ENCODE measurements at places on chromosomes 3 and 15.

DNA sequence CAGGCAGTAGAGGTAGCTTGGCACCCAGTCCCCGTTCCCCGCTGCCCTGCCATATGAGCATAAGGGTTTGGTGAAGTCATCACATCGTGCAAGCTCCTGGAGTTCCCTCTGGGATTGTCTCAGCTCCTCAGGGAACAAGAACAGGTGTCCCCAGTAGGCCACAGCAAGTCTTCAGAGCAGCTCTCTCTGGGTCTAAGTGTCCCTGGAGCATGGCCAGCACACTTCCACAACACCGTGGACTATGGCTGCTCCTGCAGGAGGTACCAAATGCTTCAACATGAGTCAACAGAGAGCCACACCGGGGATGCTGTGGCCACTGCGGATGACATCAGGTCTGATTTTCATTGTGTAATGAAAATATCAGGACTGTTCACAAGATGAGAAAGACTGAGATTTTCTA, 23.1 kb downstream of the ABHD6 start:
- peak; percentile 10 for DNase-seq

- DNase-seq = no peak
Measured at GRCh38 chr15:57476533-57476975, 100.2 kb downstream of the CGNL1 start.

DNA sequence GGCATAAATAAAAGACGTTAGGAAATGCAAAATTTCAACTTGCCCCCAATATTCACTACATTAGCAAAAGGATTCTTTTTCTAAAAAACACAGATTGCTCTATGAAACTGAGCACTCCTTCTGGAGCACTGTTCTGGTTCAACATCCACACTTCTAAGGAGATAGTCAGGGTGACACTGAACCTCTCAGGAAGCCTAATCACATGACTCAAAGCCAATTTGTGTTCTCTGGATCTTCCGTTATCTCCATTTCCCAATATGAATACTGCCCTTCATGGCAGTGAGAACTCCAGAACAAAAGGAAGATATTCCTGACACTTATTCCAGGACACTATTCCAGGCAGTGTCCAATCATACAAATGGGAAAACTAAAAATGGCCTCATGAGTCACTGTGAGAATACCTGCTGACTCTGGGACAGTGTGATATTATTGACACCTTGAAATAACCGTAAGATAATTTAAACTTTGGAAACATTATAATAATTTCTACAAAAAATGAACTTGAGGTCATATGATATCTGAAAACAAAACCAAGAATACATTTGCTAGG, 21.4 kb upstream of the TRPM7 start:
- no peak for DNase-seq

DNA sequence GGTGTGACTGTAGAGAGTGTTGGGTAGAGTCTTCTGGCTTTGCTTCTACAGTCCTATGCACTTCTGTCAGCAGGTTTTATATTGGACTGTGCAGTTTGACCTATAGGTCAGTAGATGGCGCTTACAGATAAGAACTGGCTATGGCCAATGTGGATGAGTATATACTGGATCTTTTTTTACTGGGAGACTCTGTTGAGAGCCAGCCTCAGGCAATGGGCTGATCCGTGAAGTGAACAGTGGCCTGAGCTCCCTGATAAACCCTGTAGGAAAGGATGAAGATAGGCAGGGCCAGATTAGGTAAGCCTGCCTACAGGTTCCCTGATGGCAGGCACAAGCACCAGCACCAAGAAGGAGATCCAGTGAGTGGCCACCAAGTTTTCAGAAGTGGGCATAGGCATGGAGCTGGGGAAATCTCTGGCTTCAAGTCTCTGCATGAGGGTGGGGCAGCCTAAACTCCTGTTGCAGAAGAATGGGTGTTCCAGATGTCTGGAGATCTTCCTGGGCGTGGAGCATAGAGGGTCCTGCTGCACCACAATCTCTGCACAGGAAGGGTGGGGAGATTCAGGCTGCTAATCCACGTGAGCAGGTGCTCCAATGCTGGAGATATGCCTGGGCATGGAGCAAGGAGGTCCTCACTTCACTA, 326.0 kb upstream of the SGO1 start:
- peak; percentile 19 for DNase-seq

DNA sequence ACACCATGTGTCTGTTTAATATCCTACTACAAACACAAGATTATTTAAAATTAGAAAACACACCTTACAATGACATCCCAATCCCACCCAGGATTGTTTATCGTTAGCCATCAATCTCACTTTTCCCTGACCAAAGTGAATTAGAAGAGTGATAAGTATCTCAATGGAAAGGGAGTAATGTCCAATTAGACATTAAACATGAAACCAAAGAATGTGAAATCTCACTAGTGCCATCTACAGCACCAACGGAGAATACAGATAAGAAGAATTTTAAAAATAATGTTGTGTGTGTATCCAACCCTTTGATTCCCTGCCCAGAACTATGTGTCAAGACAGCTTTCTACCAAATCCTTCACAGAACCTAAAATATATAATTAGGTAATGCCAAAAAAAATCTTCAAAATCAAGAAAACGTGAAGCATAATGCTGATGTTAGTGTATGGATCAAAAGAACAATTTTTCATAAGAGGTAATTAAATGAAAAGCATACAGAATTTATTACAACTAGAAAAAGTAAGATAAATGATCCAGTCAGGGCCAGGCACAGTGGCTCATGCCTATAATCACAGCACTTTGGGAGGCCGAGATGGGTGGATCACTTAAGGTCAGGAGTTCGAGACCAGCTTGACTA, 64.2 kb downstream of the SCAPER start:
- DNase-seq = no peak

- no peak for DNase-seq
Measured at GRCh38 chr3:136385457-136385856, 135.3 kb downstream of the PCCB start.

DNA sequence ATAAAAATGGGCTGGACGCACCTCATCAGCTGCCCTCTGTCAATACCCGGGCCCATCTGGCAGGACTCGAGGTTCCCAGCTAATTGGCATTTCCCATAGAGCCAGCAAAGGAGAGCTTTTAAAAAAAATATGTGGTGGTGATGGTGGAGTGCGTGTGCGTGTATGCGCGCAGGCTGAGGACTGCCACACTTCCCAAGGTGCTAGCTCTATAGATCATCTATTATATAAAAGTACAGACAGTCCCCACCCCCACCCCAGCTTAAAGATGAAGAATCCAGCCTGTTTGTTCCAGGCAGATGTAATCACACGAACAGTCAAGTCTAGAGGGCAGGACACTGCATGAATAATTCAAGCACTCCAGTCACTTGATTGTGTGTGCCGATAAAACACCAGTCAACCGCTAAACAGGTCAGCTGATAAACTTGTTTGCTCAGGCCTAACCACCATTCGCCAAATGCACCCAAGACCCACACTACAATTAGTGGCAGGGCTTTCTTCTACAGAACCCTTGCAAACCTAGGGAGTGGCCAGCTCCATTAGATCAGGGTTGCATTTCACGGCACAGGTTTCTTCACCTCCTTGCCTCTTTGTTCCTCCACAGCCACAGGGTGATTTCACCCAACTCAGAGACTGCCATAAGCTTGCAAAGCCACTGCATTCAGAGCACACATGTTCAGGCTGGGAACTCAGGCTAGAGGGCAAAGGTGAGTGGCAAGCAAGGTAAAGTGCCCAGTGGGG, 5.8 kb downstream of the TLE3 start:
- DNase-seq = no peak

DNA sequence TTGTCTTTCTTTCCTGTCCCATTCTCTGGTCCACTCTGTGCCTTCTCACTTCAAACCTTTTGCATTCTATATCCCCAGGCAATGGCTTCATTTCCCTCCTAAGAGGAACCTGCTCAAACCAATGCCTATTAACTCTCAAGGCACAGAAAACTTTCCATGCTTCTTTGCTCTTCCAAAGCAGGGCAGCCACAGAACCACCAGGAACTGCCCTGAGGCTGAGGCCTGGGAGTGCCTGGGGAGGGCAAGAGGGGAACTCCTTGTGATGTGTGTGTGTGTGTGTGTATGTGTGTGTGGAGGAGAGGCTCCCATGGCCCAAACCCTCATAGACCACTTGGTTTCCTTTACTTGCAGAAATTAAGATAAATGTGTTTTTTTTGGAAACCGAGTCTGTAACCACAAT, 14.1 kb upstream of the PGPEP1L start:
- DNase-seq = no peak

DNA sequence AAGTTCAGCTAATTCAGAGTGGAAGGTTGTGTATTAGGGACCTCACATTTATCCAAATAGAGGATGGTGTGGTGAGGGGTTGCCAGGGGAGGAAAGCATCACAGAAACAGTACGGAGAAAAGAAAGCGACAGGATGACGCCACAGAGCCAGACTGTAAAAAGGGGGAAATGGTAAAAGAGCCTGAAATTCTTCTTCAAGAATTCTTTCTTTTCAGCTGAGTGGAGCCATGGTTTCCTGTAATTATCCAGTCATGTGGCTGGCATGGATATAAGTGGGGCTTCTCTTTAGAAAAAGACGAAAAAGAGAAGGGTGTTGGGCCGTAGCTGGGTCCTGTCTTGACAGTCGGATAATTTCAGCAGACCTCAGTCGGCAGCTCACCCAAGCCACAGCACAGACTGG, 24.5 kb upstream of the PSMD6 start:
- no peak for DNase-seq

GRCh38 chr3:65200310-65200970, 512.6 kb upstream of the ADAMTS9 start:
- no peak for DNase-seq

DNA sequence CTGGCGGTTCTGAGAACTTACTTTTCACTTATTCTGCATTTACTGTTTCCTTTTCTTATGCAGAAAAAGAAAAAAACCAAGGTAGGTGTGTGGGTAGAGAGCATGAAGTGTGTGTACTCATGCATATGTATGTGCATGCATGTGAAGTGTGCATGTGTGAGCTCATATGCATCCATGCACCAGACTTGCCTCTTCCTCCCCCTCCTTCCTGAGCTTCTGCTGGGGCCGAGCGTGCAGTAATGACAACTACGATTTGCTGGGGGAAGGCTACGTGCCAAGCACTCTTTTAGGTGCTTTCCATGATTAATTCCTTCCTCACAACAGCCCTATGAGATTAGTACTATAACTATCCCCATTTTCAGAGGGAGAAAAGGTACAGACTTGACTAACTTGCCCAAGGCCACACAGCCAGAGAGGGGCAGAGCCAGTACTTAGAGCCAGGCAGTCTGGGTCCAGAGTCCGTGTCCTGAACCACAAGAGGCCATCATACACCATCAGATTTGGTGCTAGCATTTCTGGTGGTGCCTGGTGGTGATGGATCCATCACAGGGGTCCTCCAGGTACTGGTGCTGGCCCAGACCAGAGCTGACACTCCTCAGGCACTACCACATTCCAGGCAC, 46.7 kb downstream of the CAPN3 start:
- no peak for DNase-seq

GRCh38 chr3:117920253-117920898, 1114.3 kb downstream of the IGSF11 start:
- no peak for DNase-seq

DNA sequence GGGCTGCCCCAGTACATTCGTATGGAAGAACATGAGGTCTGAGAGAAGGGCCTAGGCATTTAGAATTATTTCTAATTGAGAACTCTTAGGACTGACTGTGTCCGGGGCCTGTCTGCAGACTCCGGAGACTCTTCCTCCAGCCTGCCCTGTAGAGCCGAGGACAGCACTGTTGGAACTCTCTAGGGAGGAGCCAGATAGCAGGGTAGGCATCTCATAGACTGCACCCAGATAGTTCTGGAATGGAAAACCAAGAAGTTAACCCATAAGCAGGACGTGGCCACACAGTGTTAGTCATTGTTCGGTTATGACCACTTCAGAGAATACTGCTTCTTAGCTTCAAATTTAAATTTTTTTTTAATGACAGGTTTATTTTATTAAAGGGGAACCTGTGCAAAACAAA, 59.5 kb downstream of the SNRK start:
- no peak for DNase-seq

GRCh38 chr3:109025896-109026295, 72.2 kb upstream of the GUCA1C start:
- no peak for DNase-seq

- DNase-seq = no peak
Measured at GRCh38 chr15:56837273-56837672, 81.2 kb upstream of the TCF12 start.

- no peak for DNase-seq
Measured at GRCh38 chr3:77281721-77282120, 241.8 kb downstream of the ROBO2 start.

- peak; percentile 5 for DNase-seq
Measured at GRCh38 chr3:179512378-179512777, 50.3 kb upstream of the ACTL6A start.
